ENCODE measurements at places on chromosomes 4 and X.

DNA sequence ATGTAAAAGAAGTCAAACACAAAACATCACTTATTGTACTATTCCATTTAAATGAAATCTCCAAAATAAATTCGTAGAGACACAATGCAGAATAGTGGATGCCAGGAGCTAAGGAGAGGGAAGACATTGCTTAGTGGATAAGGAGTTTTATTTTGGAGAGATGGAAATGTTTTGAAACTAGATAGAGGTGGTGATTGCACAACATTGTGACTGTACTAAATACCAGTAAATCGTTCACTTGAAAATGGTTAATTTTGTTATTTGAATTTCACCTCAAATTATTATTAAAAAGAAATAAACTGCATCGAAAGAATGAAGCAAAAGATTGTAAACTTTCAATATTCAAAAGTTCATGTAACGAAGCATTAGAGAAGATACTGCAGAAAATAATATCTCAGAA is 9.7 kb upstream of the ACSL4 start:
- DNase-seq: no peak

- no peak for DNase-seq
Observed at GRCh38 chr4:124065936-124066335, 646.6 kb downstream of the ANKRD50 start.

DNA sequence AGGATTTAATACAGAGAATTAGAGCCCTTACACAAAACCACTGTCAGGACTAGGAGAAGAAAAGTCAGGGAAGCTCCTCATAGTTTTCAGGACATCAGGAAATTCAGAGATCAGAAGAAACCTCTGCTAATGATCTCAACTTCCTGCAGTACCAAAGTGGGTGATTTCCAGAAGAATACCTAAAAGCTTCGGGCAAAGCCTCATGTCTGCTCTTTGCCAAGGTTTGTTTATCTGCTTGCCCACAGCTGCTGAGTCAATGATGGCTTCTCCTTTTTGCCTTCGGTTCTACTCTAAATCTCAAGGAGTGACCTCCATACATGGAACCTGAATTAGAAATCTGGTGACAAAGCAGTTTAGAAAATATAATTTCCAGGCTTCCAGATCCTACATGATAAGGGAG is 68.4 kb downstream of the USP38 start:
- no peak for DNase-seq

DNA sequence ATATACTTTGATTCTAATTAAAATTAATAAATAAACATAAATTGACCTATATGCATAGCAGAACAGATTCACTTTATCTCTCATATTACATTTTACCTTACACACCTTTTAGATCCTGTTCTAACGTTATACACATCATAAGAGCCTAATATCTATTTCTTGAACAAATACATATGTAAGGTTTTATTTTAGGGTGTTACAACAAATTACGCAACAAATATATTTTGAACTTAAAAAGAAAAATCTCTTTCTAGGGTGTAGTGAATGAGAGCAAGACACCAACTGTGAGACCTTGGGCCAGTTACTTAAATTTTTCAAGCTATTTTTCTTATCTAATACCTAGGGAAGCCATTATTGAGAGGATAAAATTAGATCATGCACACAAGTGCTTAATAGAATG is 191.2 kb downstream of the CFAP299 start:
- no peak for DNase-seq

DNA sequence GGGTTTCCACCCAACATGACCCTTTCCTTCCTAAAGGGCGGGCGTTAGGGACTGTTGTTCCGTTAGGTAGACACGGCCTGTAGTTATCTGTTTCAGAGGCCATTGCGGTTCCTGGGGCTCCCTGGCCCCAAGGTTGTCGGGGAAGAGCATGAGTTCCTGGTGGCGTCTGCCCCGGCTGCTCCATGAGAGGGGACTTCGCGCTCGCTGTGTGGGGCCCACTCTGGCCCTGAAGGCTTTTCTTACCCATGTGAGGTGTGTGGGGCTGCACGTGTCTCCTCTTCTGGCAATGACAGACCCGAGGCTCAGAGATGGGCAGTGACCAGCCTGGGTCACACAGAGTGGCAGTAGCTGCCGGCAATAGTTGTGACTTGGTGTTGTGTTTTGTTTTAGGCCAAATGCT is 9.1 kb downstream of the TADA2B start:
- DNase-seq: no peak

DNA sequence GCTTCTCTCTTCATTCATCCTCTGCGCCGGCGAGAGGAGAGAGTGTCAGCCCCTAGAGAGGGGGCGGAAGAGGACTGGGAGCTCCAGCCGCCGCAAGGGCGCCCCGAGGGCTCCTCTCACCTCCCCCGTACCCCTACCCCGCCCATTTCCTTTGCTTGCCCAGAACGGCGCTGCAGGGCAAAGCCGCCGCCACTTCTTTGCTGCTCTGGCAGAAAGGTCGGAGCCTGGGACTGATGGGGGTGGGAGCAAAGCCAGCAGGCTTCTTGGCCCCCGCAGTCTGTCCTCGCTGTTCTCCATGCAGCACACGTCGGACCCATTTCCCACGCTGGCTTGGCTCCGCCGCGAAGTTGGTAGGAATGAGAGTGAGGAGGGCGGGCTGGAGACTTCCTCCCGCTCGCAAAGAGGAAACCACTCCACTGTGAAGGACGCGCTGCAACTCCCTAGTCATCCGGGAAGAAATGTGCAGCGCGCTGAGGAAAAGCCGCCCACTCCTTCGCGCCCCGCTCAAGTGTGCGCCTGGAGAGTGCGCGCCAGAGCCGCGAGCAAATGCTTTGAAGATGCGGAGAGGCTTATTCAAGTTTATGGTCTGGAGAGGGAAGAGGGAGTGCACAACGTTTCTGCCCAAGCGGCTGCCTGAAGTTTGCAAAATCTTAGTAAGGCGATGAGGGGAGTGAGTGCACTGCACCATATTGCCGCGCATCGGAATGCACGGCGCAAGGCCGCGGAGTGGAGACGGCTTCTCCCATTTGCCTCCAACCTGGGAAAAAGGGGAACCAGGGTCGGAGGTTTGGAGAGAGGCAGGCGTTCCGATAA is 2.8 kb upstream of the PCDH7 start:
- peak; percentile 18 for DNase-seq

GRCh38 chr4:7842384-7843279 is 97.0 kb downstream of the AFAP1 start:
- DNase-seq: peak; percentile 74
